ENCODE measurements at places on chromosomes 12 and 14. TPM values are rescaled to one million over a fixed set of nuclear protein-coding genes. Genes with fewer than 3 reads are reported as not detected.

The ABCD2 gene
- not detected for total RNA-seq

The PMCH gene
- not detected for total RNA-seq

The MED13L gene
- 67.7 TPM for total RNA-seq

The INSM2 gene
- total RNA-seq, result not detected

The RFLNA gene
- total RNA-seq, result 1.5 TPM

The OTUB2 gene
- total RNA-seq, result 0.98 TPM

The SYCP3 gene
- total RNA-seq, result not detected
